Activated T-cell treated with anti-CD3 and anti-CD28 coated beads, Interleukin-2, amount 50 U/mL, for 48 hours (primary cell): ENCODE measurements at places on chromosomes 6 and 20.

DNA sequence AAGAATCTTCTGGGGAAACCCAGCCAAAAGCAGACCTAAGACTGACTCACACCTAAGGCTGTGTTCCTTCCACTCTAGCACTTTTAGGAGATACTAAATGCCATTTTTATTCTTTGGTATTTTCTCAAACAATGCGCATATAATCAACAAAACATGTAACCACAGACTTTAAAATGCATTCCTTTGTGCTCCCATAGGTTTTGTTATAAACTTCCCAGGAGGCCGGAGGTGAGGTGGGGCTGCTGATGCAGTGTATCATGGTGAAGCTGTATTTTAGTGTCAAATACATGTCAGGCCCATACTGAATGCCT, 155.2 kb downstream of the BTBD3 start:
- DNase-seq: no peak

DNA sequence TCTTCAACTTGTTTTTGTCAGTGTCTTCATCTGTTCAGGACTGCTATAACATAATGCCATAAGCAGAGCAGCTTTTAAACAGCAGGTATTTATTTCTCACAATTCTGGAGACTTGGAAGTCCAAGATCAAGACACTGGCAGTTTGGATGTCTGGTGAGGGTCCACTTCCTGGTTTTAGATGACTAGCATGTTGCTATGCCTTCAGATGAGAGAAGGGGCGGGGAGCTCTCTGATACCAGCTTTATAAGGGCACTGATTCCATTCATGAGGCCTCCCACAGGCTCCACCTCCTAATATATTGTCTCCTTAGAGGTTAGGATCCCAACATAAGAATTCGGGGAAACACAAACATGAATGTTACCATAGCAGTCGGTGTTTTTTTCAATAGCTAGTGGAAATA, 52.9 kb downstream of the FAM83B start:
- no peak for DNase-seq

DNA sequence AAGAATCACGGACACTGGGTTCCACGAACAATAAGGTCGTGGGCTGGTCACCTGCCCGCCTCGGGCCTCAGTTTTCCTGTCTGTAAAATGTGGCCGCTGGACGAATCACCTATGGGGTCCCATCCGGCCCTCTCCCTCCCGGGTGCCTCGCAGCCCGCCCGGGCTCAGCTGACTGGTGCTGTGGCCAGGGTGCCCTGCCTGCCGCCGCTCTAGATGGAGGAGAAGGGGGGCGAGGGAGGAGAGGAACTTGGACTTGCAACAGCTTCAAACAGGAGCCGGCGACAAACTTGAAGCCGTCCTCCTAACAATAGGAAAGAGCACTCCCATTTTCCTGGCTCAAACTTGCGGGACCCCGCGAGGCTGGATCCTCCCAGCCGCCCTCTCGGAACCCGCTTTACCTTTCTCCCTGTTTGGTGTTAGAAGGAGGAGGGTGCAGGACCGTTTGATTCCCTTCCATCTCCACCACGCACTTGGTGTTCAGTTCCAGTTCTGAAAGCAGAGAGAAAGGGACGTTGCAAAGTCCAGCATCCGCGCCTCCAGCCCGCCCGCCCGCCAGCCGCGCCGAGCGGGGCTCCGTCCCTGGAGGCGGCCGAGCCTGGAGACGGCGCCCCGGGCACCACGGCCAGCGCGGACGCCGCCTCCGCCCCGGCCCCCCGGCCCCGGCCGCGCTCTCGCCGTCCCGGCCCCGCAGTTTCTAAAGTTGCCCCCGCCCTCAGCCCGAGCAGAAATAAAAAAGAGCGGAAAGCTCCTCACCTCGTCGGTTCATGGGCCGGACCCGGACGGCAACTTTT, 584 bp downstream of the KIF13A start:
- peak; percentile 37 for DNase-seq

- DNase-seq: peak; percentile 76
Observed at GRCh38 chr6:111874025-111874415, 768 bp upstream of the FYN start.

DNA sequence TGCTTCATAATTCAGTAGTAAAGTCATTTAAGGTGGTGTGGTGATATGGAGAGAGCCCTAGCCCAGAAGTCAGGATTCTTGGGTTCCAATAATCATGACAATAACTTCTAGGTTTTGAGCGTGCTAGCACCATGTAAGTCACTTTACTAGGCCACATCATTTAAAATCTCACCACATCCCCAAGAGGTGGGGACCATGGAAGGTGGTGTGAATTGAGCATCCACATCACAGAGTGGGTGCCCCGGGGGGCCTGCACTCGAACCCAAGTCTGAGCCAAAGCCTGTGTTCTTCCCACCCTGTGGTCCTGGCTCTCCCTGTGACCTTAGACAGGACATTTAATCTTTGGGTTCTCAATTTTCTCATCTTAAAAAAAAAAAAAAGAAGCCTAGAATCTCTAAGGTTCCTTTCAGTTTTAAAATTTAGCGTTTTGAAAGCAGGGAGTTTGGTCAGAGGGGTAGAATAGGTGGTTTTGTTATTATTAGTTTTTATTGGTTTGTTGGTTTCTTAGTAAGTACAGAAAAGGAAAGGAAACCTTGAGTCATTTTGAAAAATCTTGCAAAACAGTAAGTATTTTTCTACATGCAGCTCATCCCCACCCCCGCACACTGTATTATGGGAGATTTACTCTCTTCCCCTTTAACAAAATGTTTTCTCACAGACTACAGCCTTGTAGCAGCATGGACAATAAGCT, 26.4 kb downstream of the ARMC2 start:
- DNase-seq: peak; percentile 78

DNA sequence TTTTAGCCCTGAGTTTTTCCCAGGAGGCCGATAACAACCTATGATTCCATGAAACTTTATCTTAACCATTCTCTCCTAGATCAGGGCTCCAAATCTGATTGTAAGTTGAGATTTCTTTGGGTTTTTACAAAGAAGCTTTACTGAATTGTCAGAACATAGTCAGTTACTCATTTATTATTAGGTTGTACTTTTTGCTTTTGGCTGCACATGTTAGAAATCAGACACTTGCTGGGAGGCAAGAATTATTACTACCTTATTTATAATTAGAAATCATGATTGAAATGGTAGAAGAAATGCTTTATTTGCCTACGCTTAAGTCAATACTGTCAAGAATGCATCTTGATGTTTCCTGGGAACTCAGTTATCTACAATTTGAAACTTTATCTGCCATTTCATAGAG, 63.3 kb downstream of the KCNS1 start:
- DNase-seq: no peak

GRCh38 chr6:156683821-156684220, 93.4 kb upstream of the ARID1B start:
- DNase-seq: no peak

DNA sequence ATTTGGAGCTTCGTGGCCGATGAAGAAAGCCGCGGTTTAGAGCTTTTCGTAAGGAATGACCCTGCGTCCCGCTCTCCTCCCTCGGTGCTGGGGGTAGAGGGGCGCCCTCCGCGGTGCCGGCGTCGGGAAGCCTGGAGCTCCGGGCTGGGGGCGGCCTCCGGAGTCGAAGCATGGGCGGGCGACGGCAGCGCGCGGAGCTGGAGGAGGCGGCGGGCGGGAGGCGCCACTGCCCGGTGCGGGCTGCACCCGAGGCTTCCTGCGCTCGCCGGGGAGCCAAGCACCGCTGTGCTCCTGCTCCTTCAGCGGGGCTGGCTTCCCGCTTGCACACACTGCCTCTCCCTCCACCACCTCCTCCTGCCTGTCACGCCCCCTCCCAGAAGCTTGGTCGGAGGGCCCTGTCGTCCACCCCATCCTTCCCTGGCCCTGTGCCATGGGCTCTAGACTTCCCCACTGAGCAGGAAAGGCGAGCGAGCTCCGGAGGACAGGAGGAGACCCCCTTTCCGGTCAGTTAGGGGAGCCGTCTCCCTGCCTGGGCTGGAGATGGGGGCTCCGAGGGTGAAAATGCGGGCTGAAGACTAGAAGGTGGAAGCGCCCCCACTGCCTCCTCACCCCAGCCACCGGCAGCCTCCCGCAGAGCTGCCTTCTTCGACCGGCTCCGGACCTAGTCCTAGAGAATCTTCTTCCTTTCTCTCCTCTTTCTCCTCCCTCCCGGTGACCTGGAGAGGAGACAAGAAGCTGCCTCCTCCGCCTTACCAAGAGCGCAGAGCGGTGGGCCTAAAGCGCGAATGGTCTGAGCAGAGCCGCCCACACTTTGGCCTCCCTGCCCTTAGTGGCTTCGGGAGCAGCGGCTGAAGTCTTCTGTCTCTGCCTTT, 1.8 kb downstream of the CDH4 start:
- DNase-seq: no peak

DNA sequence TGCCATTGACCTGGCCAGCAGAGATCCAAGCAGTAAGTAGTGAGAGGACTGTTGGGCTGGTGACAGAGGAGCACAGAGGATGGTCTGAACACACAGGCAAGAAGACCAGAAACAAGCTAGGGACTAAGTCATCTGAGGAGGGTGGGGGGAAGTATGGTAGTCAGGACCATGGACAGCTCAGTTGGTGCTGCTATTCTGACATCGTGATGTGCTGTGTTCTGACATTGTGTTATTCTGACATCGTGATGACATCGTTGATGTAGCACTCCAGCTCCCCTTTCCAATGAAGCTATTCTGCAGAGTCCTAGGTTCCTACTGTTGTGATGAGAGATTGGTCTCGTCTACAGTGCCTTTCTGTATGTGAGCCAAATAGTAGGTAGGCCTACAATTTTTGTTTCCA, 28.7 kb downstream of the CFAP206 start:
- peak; percentile 34 for DNase-seq

- DNase-seq: no peak
Observed at GRCh38 chr6:15470746-15471145, 192.1 kb downstream of the DTNBP1 start.

GRCh38 chr6:156107624-156108101, 652.0 kb upstream of the NOX3 start:
- DNase-seq: no peak

- no peak for DNase-seq
Observed at GRCh38 chr6:139588734-139589593, 214.5 kb upstream of the CITED2 start.

GRCh38 chr6:157436219-157436943, 55.4 kb downstream of the ZDHHC14 start:
- DNase-seq: no peak

DNA sequence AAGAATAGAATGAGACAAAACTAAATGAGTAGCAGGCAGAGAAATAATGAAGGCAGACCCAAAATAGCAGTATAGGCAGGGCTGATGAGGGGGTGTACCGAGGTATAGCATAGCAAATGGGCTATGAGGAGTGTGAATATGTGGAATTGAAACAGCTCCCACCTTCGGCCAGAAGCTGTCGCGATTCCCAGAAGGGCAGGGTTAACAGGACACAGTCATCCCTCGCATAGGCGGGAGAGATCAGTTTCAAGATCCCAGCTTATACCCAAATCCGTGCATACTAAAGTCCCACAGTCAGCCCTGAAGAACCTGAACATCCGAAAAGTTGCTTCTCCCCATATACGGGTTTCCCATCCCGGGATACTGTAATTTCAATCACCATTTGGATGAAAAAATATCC, 82.7 kb downstream of the PTPRK start:
- DNase-seq: no peak
